GM23338 (cell line): ENCODE measurements at places on chromosomes 2 and 18. TPM values are rescaled to one million over a fixed set of nuclear protein-coding genes. Genes with fewer than 3 reads are reported as not detected.

DNA sequence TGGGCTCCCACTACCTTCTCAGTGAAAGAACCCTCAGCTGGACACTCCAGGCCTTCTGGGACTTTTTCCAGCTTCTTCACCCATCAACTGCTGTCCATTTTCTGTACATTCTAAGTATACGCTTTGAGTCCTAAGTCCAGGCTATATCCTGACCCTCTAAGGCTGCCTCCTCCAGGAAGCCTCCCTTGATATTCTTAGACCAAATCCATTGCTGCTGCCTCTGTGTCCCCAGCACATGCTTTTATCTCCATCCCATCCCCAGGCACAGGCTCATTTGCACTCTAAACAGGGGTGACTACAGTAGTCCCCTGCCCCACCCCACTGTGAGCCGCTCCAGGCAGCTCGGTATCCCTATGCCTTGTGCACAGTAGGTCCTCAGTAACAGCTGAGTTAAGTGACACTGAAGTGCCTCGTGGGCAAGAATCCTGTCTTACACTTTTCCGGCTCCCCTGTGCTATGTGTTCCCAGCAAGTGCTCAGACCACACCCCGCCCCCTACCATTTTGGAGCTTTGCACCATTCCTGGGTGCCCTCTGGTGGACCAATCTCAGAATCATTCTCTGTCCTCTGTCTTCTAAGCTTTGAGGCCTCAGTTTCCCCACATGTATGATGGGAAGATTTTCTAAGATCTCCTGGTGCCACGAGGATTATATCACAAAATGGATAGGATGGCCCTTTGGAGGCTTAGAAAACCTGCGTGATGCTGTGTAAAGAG is 34.9 kb downstream of the EMX1 start:
- DNase-seq = peak; percentile 34

DNA sequence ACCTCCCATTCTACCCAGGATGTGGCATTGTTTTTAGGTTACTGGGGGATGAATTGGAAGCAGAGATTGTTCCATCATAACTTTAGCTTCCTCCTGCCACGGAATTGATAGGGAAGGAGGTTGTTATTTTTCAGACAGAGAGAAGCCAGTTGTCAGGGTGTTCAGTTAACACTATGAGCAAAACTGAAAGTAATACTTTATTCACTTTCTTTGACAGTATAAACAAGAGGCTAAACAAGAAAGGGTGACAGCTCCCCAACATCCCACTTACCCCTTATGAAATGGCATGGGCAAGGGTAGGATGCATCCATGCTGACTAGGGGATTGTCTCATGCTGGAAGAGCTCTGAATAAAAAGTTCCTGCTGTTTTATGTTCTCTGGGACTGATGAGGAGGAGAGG is 36.4 kb upstream of the GAREM1 start:
- no peak for DNase-seq

DNA sequence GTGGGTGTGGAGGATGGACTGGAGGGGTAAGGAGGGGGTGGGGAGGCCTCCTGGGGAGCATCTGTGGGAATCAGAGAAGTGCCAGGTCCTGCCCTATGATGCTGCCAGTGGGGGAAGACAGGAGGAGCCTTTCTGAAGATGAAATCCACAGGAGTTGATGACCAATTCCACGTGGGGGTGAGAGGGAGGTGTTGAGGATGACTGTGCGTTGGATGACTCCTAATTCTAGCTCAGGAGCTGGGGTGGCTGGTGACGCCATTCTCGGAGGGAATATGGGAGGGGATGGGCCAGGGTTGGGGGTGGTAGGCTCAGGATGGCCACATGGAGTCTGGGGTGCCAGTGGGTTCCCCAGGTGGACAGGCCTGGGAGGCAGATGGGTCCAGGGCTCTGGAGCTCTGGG is 32.3 kb downstream of the EMX1 start:
- no peak for DNase-seq

Gene ATOH8
- 0.62 and 0.97 TPM in 2 replicates for total RNA-seq

Gene EFHD1
- 3.4 and 7.0 TPM in 2 replicates for total RNA-seq
